ENCODE measurements at places on chromosomes 6 and 20.

GRCh38 chr6:165274611-165275010, 34.8 kb downstream of the C6orf118 start:
- DNase-seq, result no peak

DNA sequence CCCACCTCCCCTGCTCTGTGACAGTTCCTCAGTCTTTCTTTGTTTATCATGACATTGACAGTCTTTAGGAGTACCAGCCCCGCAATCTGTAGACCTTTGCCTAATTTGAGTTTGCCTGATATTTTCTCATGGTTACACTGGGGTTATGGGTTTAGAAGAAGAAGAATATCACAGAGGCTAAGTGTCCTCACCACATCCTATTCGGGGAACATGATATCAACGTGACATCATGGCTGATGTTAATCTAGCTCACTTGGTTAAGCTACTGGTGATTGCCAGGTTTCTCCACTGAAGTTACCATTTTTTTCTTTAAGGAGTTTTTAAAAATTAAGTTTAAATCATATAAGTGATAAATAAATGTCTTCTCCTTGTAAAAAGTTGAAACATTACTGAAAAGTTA, 127.5 kb downstream of the CEP57L1 start:
- DNase-seq, result no peak

GRCh38 chr20:40698281-40698680, 9.2 kb upstream of the MAFB start:
- DNase-seq, result no peak

DNA sequence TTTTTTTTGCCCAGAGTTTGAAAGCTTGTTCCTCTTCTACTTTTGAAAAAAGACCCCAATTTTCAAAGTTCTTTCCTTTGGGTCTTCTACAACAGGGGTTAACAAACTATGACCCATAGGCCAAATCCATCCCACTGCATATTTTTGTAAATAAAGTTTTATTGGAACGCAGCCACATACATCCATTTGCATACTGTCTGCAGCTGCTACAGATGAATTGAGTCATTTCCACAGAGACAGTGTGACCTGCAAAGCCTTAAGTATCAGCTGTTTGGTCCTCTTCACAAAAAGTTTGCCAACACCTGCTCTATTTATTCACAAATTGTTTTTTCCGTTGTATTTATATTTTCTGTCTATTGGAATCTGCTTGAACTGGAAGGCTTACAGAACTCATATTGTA, 189.2 kb downstream of the TBC1D7 start:
- no peak for DNase-seq

DNA sequence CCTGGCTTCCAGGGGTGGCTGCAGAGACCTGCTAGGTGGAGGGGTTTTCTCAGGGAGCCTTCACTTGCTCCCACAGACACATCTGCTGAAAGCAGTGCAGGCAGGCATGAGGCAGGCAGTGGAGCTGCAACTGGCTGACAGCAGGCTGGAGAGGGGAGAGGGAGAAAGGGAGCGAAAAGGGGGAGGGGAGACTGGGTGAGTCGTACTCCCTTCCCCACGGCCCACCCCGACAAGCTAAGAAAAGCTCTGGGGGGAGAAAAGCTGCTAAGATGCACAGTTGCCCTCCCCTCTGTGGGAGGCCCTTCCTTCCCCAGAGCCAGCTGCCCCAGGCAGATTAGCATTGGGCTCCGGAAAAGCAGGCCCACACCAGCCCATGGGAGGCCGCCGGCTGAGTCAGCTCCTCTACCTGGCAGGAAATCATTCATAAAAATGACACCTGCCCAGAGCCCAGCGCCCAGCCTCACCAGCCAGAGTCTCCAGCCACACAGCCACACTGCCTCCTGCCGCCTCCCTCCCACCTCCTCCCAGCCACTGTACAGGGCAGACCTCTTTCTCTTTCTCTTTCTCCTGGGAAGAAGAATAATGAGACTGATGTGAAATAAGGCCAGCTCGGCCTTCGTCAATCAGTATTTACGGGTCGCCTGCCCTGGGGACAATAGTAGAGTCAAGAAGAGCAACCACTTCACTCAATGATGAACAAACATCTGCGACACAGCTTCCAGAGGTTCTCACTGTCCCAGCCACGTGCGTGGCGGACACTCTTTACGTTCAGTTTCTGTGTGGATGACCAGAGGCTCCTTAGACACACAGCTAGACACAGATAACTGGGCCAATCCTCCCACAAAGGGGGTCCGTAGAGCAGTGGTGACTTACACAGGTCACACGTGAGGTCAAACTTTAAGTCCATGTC, 7.7 kb upstream of the C20orf203 start:
- DNase-seq, result no peak

Measured in activated effector memory CD4-positive, alpha-beta T cell treated with anti-CD3 and anti-CD28 coated beads, Interleukin-2, amount 50 U/mL, for 16 hours (primary cell).